ENCODE measurements at places on chromosomes 1 and 21.

DNA sequence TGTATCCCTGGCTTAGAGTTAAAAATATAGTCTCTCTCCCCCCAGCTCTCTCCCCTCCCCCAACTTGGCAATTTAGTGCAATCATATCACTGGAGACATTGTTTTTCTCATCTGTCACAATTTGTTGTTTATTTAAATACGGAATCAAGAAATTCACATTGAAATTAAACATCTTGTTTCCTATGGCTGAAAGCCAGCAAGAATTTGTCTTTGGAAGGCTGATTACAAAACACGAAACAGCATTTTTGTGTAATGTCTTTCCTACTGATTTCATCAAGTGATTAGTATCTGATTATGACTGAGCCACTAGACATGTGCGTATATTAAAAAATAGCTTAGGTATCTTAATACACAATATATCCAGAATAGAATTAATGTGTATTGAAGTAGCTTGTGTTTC is 119.7 kb downstream of the LYPLAL1 start:
- DNase-seq = no peak

DNA sequence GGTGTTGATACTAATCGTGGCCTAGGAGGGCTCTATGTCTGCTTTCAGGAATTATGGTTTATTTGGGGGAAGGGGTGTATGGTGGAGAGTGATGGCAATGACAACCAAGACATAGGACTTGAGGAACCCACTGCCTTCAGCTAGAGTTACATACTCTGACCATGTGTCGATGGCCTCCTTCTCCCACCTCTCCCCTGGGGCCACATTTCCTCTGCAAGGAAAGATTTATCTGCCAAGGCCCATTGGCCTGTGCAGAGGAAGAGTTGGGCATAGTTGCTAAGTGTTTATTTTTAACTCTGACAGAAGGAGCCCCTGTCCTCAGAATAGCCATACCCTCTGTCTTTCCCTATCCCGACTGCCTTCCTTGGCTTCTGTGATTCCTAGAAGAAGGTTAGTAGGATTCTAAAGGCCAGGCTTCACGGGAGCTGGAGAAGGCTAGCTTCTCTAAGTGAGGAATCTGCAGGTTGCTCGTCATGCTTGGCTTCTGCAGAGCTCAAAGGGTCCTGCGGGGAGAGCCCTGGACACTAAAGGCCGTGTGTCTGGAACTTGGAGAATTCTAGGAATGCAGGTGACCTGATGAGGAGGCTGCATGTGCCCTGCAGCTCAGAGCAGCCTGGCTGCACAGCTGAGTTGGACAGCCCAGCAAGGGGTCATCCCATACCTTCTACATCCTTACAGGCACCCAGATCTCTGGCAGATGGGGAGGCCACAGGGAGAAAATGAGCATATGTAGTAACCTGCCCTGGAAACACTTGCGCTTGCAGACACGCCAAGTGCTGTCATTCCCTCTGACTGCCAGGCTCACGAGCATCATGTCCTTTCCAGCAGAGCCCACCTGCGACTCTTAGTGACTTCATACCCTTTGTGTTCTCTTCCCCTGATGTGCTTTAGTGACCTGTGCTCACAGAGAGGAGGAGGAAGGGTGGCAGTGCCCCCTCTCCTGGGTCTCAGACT is 9.7 kb downstream of the MAPKAPK2 start:
- DNase-seq = no peak

DNA sequence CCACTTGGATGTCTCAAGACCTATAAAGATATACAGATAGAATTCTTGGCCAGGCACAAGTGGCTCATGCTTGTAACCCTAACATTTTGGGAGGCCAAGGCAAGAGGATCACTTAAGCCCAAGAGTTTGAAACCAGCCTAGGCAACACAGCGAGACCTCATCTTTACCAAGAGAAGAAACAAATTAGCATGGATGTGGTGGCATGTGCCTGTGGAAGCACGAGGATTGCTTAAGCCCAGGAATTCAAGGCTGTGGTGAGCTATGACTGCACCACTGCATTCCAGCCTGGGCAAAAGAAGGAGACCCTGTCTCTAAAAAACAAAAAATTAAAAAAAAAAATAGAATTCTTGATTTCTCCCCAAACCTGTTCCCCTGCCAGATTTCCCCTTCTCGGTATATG is 8.3 kb downstream of the ASAP3 start:
- no peak for DNase-seq

GRCh38 chr1:46133181-46133658 is 791 bp upstream of the PIK3R3 start:
- peak; percentile 97 for DNase-seq

- no peak for DNase-seq
Observed at GRCh38 chr1:32286763-32287162, 5.1 kb upstream of the HDAC1 start.

DNA sequence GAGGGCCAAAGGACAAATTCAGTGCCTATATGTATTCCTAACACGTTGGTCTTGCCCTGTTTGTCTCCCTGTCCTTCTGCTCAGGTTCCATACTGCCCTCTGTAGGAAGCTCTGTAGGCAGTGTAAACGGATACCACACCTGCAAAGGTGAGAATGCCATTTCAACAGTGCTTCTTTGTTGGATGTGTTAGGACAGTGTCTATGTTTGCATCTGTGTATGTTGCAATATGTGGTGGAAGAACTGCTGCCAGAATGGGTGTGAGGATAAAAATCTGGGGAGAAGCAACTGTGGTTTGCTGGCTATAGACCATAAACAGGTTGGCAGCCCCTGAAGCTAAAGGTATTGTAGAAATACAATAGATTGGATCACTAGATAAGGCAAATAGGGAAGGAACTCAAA is 113.1 kb upstream of the BMP8A start:
- no peak for DNase-seq

DNA sequence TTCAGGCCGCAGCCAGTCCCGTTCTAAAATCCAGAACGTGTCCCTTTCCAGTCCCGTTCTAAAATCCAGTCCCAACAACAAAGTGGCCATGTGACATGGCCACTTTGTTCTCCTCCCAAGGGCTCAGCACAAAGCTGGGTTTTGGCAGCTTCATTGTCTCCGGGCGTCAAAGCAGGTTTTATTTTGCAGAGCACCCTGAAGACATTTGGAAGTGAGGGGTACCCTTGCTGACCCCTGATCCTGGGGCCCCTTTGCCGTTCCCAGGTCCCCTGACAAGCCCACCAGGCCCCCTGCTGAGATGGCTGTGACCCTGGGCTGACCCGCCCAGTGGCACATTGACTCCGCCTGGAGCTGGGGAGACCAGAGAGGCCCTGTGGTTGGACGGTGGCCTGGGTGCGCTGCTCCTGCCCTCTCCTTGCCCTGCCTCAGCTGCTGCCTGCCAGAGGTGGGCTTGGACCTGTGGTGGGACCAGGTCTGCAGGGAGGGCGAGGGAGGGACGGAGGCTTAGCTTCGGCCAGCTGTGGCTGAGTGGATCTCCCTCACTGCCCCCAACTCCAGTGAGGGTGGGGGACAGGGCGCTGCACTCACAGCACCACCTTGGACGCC is 4.3 kb downstream of the PFKL start:
- no peak for DNase-seq

DNA sequence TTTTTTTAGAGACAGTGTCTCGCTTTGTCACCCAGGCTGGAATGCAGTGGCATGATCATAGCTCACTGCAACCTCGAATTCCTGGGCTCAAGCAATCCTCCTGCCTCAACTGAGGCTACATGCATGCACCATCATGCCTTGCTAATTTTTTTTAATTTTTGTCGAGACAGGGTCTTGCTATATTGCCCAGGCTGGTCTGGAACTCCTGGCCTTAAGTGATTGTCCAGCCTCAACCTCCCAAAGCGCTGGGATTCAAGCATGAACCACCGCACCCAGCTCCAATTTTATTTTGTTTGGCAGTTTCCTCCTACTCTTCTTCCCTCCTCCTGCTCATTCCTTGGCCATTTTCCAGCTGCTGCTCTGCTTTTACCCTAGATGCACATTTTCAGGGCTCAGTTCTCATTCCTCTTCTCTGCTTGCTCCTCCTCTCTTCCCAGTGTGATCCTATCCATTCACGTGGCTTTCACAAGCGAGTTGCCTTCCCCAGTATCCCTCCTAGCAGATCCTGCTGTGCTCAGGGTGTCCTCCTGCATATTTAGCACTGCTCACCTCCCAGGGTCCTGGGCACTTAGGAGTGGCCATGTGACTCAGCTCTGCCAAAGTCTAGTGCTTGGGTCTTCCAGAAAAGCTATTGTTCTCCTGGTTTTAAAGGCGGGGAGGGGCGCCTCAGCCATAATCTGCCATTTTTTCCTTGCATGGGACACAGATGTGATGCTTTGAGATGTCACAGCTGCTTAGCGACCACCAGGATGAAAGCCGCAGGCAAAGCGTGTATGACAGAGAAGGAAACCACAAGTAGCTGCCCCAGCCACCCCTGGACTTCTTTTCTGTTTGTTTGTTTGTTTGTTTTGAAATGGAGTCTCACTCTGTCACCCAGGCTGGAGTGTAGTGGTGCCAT is 33.7 kb downstream of the PSEN2 start:
- DNase-seq = no peak

GRCh38 chr1:156926175-156926574 is 5.7 kb downstream of the LRRC71 start:
- peak; percentile 97 for DNase-seq

GRCh38 chr1:67441183-67441582 is 11.0 kb upstream of the SERBP1 start:
- DNase-seq = no peak

DNA sequence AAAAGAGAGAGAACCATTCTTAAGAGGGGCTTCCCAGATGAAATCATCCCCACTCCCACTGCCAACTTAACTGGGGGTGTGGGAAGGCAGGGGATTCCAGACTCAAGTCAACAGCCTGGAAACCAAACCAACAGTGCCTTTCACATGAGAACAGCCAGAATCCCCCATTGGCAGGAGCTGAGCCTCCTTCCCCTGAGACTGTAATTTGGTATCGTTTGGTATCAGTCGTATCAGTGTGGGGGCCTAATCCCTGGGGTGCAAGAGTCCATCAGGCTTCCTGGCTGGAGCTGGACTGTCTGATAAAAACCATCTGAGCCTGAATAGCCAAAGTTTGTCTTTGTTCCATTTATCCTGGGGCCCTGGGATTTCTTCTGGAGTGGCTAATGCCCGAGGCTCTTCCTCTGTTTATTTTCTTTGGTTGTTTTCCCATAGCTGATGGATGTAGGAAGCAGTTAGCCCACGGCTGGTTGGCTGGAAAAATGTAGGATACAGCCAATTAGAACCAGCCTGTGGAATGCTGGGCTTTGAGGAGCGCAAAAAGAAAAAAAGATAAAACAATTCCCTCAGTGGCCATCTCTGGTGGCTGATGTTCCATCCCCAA is 84.6 kb downstream of the LAMC2 start:
- no peak for DNase-seq

DNA sequence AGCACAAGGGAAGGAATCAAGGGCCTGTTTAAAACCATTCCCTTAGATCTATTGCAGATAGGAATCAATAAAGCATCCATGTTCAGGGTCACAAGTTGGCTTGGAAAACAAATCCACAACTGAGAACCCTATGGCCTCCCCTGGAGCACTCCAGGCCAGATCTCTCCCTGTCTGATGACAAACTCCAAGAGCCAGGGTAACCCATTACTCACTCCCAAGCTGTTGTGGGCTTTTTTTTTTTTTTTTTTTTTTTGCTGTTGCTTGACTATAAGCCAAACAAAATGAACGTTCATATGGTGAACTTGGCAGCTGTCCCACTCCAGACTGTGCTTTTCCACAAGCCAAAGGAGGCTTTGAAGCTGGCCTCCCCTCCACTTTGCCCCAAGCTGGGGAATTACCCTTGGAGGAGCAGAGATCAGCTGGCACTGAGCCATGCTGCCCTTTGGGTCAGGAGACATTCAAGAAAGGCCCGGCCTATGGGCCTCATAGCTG is 35.7 kb upstream of the VAV3 start:
- DNase-seq = peak; percentile 38

GRCh38 chr21:26964170-26964778 is 2.6 kb downstream of the ADAMTS5 start:
- DNase-seq = no peak

- DNase-seq = no peak
Observed at GRCh38 chr1:209153411-209153810, 430.1 kb upstream of the CAMK1G start.

- DNase-seq = no peak
Observed at GRCh38 chr1:201955729-201956143, 433 bp downstream of the TIMM17A start.

DNA sequence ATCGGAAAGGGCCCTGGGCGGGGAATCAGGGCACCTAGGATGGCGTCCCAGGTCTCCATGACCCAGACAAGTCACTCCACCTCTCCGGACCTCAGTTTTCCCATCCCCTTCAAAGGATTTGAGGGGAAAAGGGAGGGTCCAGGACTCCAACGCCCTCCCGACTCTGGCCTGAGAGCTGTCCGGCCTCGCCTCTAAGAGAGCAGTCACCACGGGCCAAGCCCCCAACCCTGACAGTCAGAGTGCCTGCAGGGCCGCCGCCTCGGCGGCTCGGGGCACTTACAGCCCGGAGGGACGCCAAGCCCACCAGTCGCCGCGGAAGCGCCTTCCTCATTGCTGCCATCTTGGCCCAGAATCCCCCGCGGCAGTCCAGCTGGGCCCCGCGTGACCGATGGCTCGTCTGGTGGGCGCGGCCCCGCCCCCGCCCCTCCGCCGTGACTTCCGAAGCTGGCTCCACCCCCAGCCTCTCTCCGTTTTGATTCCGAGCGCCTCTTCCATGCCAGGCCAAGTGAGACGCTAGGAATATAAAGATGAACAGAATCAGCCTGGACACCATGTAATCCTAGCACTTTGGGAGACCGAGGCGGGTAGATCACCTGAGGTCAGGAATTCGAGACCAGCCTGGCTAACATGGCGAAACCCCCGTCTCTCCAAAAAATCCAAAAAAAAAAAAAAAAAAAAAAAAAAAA is at the start of gene HMGCL:
Gene HMGCL, minus strand, starts transcription at position 354 of the 686 bp plus-strand sequence. Its CDS starts 14 bp downstream, at position 340.
- DNase-seq = peak; percentile 85

DNA sequence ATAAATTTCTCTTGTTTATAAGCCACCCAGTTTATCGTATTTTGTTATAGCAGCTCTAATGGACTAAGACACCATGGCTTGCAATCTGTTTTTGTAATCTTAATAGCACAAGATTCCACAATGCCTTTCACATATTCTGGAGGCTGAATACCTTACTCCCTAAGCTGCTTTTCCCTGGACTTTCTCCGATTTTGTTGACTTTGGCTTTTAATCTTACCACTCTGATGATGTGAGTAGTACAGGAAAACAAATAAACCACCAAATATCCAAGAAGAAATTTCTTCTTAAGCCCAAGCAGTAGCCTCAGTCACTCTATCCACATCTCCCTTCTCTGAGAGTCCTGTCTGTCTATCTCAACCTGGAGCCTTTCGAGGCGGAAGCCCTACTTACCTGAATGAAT is 838.6 kb downstream of the LTN1 start:
- DNase-seq = no peak

GRCh38 chr1:3577300-3577699 is 34.0 kb downstream of the MEGF6 start:
- DNase-seq = peak; percentile 95

All from DMS79 (cell line).